Effector memory CD4-positive, alpha-beta T cell (primary cell): ENCODE measurements at places on chromosomes 12 and 14.

- no peaks in the 10 kb centered on the region for H3K36me3 ChIP-seq
- H3K4me1 ChIP-seq = no peaks in the 10 kb centered on the region
- DNase-seq = no peak
- H3K27me3 ChIP-seq = no peaks in the 10 kb centered on the region
- no peak overlapping the region for H3K4me3 ChIP-seq
- no peak overlapping the region for H3K27ac ChIP-seq
Observed at GRCh38 chr12:28178775-28179174, 11.5 kb upstream of the CCDC91 start.

DNA sequence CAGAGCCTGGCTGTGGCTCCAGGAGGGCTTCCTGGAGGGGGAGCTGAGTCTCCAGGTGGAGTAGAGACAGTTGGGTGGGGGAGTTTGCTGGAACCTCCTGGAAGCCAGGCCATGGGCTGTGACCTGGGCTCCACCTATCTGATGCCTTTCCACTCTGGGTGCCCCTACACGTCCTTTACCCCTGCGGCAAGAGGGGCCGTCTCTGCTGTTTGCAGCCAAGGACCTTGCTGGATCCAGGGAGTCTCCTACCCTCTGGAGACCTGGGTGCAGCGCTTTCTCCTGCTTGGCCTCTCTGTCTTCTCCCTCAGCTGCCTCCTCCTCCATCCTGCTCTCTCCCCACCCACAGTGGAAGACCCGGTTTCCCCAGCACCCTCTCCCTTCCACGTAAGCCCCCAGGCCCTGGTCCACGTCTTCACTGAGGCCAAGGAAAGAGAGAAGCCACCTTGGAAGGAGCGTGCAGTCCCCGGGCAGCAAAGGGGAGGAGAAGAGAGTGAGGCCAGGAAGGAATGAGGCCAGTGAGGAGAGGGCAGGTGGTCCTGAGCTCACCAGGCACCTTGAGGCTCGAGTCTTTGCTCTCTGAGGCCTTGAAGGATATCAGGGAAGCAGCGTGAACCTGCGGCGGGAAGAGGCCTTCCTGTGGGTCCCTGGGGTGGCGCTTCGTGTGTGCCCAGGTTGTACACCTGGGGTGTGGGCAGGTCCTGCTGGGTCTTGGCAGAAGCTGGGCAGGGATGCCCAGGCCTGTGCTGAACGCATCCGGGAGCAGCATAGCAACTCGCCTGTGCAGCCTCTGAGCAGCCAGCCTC, 294.3 kb upstream of the RTL1 start:
- H3K27me3 ChIP-seq = no peaks in the 10 kb centered on the region
- H3K27ac ChIP-seq = no peak overlapping the region
- H3K4me1 ChIP-seq = no peaks in the 10 kb centered on the region
- H3K36me3 ChIP-seq = no peaks in the 10 kb centered on the region

DNA sequence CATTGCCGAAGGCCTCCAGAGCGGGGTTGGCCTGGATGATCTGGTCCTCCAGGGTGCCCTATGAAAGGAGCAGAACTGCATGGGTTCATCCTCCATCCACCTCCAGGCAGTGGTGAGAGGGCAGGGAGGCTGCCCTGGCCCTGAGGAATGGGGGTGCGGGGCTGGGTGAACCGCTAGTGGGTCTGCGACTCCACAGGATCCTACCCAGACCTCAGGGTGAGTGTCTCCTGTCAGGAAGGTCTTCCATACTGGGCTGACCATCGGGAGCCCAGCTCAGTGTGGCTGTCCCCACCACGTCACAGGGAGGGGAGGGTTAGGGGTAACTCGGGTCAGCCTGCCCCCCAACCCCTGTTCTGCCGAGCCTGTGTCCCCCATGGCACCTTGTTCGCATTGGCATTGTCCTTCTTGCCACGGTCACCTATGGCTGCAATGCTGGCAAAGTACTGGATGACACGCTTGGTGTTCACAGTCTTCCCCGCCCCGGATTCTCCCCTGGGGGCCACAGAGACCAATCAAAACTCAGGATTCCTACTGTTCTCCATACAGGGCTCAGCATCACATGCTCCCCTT, 3.7 kb downstream of the MYH6 start:
- no peaks in the 10 kb centered on the region for H3K4me1 ChIP-seq
- H3K27me3 ChIP-seq = no peaks in the 10 kb centered on the region
- no peak for DNase-seq
- no peak overlapping the region for H3K4me3 ChIP-seq

DNA sequence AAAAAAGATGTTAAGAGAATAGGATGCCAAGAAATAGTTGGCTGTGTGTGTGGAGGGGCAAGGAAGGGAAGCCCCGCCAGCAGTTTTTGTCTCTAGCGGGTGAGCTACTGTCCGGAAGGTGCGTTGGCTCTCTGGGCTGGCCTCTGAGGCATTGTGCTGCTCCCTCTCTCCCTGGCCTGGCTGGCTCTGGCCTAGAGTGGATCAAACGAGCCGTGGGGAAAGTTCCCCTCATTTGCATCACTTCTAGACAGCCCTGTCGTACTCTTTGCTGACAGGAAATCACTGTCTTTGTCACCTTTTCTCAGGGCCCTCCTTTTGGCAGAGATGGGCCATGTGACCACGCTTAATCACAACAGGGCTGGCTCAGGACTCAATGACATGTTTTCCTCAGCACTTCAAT, 236.1 kb upstream of the NPAS3 start:
- no peaks in the 10 kb centered on the region for H3K27me3 ChIP-seq
- H3K36me3 ChIP-seq = no peaks in the 10 kb centered on the region
- no peak overlapping the region for H3K27ac ChIP-seq
- H3K4me1 ChIP-seq = no peaks in the 10 kb centered on the region
- H3K4me3 ChIP-seq = no peak overlapping the region

- H3K27me3 ChIP-seq = no peaks in the 10 kb centered on the region
- DNase-seq = no peak
- H3K4me3 ChIP-seq = no peak overlapping the region
- H3K27ac ChIP-seq = no peak overlapping the region
- no peaks in the 10 kb centered on the region for H3K36me3 ChIP-seq
Observed at GRCh38 chr12:124751654-124752355, 111.9 kb downstream of the SCARB1 start.

DNA sequence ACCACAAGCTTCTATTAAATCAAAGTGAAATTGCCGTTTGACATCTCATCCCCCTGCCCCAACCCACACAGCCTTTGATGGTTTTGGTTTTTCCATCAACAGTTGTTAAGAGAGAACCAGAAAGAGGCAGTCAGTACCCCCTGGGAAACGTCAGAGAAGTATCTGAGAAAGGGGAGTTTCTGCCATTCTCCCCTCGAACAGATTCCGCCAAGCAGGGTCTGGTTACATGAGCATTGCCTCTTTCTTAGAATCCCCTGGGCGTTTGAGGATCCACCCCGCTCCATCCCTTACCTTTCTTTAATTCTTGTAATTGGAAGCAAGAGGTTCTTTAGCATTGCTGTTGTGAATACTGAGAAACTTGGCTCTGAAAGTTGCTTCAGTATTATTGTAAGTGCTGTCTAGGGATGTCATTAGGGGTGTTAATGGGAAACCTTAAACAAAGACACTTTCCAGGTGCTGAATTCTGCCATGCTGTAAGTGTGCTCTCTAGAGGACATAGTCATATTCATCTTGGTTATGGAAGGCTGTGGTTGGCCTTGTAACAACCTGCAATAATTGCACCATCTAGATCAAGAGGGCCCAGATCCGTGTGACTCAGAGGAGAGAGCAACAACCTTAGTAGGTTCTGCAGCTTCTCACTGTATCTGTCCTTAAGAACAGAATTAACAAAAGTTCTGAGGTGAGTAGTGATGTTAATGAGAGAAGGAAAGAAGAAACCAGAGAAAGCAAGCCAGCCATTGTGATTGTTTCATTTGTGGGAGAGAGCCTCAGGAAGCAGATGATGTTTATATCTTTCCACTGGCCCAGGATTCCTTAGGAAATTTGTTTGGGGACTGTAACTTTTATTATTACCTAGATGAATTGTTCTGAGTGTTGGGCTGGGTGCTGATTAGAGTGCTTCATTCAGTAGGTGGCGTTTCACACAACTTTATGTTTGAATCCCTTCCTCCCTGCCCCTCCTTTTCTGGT, 9.0 kb downstream of the TMBIM6 start:
- H3K27me3 ChIP-seq = no peaks in the 10 kb centered on the region
- peak overlapping the region; percentile 42 for H3K27ac ChIP-seq
- H3K4me3 ChIP-seq = peak overlapping the region; percentile 5

DNA sequence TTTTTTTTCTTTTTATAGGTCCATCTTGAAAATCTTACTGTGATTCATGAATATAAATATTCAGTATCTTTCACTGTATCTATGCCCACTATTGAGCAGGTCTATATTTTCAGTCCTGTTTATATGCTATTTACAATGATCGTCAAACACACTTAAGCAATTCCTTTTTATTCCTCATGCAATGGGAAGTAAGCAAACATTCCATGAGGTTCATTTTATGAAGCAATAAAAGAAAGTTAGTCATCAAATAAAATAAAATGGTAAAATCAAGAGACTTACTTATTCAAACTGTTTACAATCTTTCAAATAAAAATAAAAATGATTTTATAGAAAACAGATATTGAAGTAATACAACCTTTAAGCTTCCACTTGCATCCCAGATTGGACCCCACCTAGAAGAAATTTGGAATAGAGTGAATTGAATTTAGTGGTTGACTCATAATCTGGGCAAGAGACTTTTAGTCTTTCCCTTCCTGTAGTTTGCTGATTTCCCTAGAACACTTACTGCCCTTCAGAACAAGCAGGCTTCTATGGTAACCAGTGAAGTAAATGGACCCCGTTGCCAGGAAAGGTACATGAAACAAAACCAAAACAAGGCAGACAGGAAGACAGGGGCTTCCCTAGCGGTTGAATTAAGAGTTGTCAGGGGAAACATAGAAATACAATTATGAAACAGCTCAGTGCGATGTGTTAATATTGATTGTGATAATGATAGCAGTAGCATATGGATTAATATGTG, 241.0 kb upstream of the ATP2B1 start:
- peaks cover 29% of the 10 kb centered on the region for H3K4me1 ChIP-seq
- H3K27me3 ChIP-seq = no peaks in the 10 kb centered on the region
- H3K4me3 ChIP-seq = no peak overlapping the region
- no peaks in the 10 kb centered on the region for H3K36me3 ChIP-seq
- H3K27ac ChIP-seq = peak overlapping the region; percentile 83
- peak; percentile 60 for DNase-seq

- H3K36me3 ChIP-seq = no peaks in the 10 kb centered on the region
- no peaks in the 10 kb centered on the region for H3K4me1 ChIP-seq
- no peaks in the 10 kb centered on the region for H3K27me3 ChIP-seq
- H3K4me3 ChIP-seq = no peak overlapping the region
- H3K27ac ChIP-seq = no peak overlapping the region
Observed at GRCh38 chr14:80491650-80492049, 280.3 kb upstream of the DIO2 start.

DNA sequence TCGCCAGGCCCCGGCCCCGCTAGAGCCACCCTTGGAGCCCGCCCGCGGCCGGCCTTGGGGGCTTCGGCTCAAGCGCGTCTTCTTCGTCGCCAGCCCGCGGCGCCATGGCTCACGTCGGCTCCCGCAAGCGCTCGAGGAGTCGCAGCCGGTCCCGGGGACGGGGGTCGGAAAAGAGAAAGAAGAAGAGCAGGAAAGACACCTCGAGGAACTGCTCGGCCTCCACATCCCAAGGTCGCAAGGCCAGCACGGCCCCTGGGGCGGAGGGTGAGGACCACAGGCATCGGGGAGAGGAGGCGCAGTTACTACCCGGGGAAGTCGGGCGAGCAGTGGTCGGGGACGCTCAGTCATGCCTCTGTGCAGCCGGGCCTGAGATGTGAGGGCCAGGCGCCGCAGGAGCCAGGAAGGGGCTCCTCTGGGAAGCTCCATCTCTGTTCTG, 573 bp downstream of the ARL6IP4 start:
- peak overlapping the region; percentile 64 for H3K27ac ChIP-seq
- H3K36me3 ChIP-seq = peaks cover 8% of the 10 kb centered on the region
- H3K4me1 ChIP-seq = peaks cover 39% of the 10 kb centered on the region
- peak overlapping the region; percentile 88 for H3K4me3 ChIP-seq

DNA sequence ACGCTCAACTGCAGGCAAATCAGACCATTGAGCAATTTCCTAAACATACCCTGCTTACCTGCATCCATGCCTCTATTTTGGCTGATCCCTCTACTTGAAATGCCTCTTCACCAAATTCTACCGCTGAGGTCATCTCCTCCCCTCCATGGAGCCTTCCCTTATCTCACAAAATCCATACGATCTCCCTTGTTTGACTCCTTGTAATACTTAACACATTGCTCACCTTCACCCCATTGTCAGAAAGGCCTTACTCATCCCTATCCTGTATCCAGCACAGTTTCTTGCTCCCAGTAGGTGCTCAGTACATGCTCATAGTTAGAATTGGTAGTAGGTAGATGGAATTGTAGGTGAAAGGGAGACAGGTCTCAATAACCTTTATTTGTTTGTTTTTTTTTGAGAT, 5.4 kb downstream of the DDN start:
- no peak for DNase-seq
- H3K4me1 ChIP-seq = peaks cover 32% of the 10 kb centered on the region
- no peak overlapping the region for H3K4me3 ChIP-seq
- H3K36me3 ChIP-seq = no peaks in the 10 kb centered on the region

DNA sequence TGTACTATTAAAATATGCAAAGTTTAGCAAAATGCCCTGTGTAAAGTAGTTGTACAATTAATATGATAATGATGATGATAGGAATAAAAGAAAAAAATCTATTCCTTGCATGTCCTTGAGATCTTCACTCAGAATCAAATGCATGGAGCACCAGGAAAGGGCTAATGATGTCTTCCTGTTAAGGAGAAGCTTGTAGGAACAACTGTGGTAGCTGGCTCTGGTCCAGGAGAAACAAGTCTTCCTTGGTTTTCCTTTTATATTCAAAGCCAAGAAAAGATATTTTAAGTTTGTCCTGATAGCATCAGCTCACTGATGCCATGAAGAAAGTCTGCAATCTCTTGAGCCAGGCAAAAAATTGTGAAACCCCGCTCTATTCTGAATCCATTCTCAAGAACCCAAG, 138.9 kb downstream of the PIK3C2G start:
- no peaks in the 10 kb centered on the region for H3K36me3 ChIP-seq
- H3K4me3 ChIP-seq = no peak overlapping the region
- no peaks in the 10 kb centered on the region for H3K27me3 ChIP-seq
- no peak overlapping the region for H3K27ac ChIP-seq

DNA sequence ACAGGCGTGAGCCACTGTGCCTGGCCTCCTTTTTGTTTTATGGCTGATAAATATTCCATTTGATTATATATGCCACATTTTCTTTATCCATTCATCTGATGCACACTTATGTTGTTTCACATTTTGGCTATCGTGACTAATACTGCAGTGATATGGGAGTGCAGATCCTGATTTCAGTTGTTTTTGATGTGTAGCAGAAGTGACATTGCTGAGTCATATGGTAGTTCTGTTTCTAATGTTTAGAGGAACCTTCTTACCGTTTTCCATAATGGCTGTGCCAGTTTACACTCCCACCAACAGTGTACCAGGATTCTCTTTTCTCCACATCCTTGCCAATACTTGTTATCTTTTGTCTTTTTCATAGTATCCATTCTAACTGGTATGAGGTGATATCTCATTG, 235.9 kb downstream of the ERC1 start:
- no peak overlapping the region for H3K4me3 ChIP-seq
- no peaks in the 10 kb centered on the region for H3K36me3 ChIP-seq
- DNase-seq = no peak

DNA sequence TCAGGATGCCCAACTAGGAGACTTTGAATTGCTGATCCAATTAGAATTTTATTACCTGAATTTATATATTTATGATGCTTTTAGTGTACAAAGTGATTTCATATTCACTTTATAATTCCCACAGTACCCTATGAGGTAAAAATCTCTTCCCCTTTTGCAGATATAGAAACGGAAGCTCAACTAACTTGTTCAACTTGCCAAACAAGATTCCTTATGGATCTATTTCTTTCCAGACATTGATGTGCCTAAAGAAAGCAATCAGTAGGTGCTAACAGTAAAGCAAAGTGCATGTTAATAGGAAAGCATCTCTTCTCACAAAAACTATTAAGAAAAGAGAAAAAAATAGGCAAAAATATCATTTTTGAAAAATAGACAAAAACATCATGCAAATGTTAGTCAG, 65.9 kb upstream of the PPP1R12A start:
- no peak overlapping the region for H3K4me3 ChIP-seq
- no peak overlapping the region for H3K27ac ChIP-seq
- H3K4me1 ChIP-seq = no peaks in the 10 kb centered on the region
- no peaks in the 10 kb centered on the region for H3K27me3 ChIP-seq
- H3K36me3 ChIP-seq = no peaks in the 10 kb centered on the region
- no peak for DNase-seq
